ENCODE measurements at places on chromosomes 5 and 9. TPM values are rescaled to one million over a fixed set of nuclear protein-coding genes. Genes with fewer than 3 reads are reported as not detected.

GRCh38 chr5:41793141-41793770 lies 77.0 kb downstream of the OXCT1 start:
- DNase-seq: no peak

DNA sequence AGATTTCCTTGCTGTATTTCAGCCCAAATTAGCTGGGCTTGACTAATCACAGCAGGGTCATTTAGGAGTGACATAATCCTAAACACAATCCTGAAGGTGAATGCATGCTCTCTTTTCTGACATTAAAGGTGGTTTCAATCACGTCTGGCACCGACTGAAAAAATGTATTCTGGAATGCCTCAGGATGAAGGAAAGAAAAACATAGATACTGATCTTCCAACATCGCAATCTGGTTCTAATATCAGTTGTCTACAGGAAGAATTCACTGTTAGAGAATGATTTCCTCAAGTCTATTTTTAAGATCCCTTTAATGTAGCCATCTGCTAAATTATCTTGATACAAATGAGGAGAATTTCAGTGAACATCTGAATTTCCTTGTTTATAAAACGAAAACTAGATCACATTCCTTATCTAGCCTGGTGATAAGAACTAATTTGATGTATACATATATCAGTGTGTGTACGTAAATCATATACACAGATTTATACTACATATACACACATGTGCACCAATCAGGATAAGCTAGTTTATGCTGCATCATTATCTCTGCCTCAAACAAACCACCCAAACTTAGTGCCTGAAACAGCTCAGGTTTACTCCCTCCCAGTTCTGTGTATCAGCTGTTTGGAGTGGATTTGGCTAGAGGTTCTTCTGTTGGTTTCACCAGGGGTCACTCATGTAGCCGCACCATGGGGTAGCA lies 31.3 kb upstream of the TAS2R1 start:
- no peak for DNase-seq

DNA sequence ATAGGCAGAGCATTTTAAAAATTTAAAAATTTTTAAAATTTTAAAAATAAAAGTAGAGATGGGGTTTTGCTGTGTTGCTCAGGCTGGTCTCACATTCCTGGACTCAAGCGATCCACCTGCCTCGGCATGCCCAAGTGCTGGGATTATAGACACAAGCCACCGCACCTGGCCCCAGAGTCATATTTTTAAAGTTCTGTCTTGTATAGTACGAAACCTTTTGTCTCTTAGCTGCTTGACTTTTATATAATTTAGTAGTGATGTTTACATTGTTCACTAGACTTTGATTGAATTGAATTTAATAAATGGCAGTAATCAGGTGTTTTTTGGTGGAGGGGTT lies 31.0 kb downstream of the LRRTM2 start:
- no peak for DNase-seq

- DNase-seq: no peak
These were observed 74.5 kb upstream of the MEGF10 start for GRCh38 chr5:127216143-127216542.

DNA sequence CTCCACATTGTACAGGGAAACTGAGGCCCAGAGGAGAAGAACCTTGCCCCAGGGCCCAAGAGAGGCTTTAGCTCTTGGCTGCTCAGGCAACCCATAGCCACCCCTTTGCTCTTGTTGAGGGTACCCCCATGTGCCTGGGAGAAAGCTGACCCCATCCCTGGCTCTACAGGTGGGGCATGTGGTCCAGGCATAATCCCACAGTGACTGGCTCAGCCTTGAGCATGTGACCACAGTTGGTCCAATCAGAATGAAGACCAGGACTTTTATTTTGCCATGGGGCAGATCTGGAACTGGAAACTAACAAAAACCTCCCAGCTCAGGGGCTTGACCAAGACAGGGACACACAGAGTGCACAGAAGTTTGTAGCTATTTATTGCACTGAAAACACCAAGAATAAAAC lies 29.3 kb downstream of the SLC6A7 start:
- no peak for DNase-seq

GRCh38 chr9:38108326-38108725 lies 39.3 kb upstream of the SHB start:
- DNase-seq: no peak

DNA sequence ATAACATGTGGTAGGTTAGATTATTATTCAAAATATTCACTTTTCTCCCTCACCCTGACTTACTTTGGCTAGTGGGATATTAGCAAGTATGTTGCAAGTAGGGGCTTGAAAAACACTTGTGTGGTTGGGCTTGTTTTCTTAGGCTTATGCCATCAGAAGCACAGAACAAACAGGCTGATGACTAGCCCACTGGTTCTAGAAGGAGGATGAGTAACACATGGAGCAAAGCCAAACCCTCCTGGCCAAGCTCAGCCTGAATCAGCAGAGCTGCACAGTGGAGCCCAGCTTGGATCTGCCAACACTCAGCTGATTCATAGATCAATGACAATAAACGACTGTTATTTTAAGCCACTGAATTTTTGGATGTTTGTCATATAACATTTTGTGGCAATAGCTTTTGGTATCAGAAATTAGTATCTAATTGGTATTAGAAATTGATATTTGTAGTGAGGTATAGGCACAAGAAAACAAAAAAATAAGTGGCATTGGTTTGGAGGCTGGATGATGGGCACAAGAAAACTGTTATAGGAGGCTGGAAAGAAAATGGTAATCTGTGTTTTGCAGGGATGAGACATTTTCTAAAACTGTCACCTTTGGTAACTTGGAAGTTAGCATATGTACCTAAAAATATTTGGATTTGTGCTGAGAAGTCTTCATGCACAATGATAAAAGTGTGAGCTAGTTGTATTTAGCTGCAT lies 46.1 kb upstream of the ZBED3 start:
- no peak for DNase-seq

GRCh38 chr5:6472792-6473191 lies 24.1 kb downstream of the UBE2QL1 start:
- DNase-seq: no peak

- DNase-seq: no peak
These were observed 26.8 kb downstream of the KLF9 start for GRCh38 chr9:70387663-70388062.

DNA sequence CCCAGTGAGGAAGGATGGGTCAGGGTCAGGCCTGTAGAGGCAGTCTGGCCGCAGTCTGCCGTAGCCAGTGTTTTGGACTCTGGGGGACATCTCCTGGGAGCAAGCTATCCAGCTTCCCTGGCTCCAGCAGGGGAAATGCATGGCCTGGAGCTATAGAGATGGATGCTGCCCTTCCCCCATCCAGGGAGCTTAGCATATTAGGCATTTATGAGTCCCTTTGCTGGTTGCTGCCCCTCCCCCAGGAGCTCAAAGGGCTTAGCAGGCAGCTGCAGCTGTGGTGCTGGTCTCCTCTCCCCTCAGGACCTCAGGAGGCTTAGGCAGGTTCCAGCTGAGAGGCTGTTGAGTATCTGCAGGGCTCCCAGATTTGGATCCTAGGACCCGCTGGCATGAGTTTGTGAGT lies 1158.7 kb downstream of the DTWD2 start:
- DNase-seq: no peak

- DNase-seq: no peak
These were observed 1.8 kb downstream of the SLC28A3 start for GRCh38 chr9:84338792-84339191.

PLPP7 gene
- total RNA-seq: 5.9 TPM

WWC1 gene
- total RNA-seq: 0.54 TPM

GRCh38 chr5:3592298-3592697 lies 3.3 kb upstream of the IRX1 start:
- DNase-seq: no peak

- no peak for DNase-seq
These were observed 2.8 kb downstream of the MYO10 start for GRCh38 chr5:16933337-16933736.

RLN2 gene
- 0.54 TPM for total RNA-seq

DNA sequence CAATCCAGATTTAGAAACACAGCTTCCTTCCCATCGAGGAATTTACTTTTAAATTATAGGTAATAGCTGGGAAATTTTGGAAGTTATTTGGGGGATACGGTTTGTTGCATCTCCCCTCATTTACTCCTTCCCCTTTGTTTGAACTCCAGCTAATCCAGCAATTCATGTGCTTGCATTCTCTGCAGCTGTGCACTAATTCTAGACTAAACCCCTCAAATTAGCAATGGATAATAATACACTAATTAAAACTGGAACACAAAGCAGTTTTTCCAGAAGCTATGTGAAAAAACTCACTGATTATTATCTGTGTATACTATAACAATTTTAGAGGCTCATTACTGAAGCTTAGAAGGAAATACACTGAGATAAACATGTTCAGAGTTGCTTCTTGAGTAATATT lies 751.2 kb upstream of the ZNF608 start:
- no peak for DNase-seq

INSL4 gene
- total RNA-seq: not detected

ACO1 gene
- 15.3 TPM for total RNA-seq

- DNase-seq: no peak
These were observed 66.0 kb upstream of the ADAMTS2 start for GRCh38 chr5:179411161-179411841.

DNA sequence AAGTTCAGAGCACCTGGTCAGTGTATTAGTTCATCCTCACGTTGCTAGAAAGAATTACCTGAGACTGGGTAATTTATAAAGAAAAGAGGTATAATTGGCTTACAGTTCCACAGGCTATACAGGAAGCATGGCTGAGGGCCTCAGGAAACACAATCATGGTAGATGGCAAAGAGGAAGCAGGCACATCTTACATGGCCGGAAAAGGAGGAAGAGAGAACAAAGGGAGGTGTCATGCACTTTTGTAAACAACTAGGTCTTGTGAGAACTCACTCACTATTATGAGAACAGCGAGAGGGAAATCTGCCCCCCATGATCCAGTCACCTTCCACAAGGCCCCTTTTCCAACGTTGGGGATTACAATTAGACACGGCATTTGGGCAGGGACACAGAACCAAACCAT lies 28.8 kb upstream of the CAVIN4 start:
- DNase-seq: no peak

GRCh38 chr9:127817881-127818434 lies 15.3 kb downstream of the FPGS start:
- DNase-seq: no peak

DNA sequence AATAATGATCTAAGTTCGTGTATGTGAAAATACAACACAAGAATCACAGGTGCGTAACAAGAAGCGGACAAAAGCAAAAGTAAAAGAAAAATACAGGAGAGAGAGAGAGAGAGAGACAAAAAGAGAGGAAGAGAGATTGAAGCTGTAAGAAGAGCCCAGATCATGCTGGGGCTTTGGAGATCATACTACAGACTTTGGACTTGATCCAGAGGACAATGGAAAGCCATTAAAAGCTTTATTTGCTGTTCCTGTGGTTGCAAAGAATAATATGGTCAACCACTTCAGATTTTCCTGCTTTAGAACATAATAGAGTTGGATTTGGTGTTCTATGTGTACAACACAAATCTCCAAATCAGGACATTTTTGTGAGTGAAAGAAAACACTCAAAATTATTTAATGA lies 561.4 kb downstream of the CAAP1 start:
- no peak for DNase-seq

- DNase-seq: no peak
These were observed 12.1 kb upstream of the HAUS6 start for GRCh38 chr9:19114680-19115270.

DNA sequence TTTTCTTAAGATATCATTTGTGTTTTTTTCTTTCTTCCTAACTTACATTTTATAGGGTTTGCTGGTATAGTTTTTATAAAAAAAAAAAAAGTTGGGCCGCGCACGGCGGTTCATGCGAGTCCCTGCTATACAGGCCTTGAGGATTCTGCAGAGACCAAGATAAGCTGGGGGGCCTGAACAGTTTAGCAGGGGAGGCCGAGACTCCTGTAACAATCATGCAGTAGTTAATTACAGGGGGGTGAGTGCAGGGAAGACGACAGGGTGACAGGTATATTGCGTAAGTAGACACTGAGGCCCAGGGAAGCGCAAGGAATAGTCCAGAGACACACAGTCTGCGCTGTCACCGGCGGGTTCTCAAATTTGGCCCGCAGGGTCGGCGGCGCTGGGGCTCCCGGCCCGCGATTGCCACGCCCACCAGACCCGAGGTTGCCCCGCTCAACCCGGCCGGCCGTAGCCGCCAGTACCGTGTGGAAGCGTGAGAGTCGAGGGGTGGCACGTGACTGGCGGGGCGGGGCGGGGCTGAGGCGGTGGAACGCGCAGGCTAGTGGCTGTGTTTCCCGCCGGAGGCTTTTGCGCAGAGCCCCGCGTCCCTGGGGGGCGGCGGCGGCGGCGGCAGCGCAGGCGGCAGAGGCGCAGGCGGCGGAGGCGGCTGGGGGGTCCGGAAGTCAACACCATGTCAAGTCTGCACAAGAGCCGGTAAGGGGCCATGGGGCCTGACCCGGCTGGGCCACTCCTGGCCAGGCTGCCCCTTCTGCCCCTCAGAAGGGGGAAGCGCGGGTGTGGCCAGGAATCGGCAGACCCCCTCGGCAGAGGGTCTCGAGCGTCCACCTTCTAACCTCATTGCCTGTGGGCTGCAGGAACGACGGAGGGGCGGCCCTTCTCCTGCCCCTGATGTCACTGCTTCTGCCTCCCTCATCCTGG lies at the start of gene TBC1D13:
TBC1D13 (plus strand) TSS at position 573 of the 921 bp plus-strand sequence; CDS start at position 674, 101 bp downstream.
- DNase-seq: peak; percentile 66

TRIM36 gene
- under 0.01 TPM for total RNA-seq

CXCL14 gene
- total RNA-seq: under 0.01 TPM

GBGT1 gene
- total RNA-seq: 54.9 TPM

DNA sequence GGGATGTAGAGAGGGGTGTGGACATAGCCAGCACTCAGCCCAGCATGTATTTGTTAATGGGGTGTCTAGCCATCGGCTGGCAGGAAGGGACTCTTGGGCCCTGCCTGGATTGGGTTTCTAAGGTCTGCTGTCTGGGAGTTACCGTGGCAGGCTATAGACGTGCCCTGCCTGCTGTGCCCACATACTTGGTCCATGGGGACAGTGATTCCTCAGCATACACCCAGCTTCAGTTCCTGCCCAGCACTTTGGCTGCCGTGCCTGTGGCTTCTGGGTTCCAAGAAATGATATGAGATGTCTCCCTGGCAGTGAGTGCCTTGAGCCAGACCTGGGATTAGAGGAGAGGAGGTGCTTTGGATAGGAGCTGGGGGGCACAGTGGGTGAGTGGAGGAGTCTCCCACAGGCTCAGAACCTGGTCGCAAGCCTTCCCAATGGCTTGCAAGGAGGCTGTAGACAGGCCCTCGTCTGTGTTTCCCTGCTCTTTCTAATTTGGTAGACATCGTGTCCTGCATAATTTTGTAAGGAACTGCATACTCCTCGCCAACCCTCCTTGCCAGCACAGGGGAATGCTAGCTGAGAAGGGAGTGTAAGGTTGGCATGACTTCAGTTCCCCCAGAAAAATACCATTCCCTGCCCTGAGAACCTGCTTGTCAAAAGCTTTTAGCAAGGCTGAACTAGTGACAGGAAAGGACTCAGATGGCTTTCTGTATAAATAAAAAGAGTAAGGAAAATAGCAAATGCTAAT lies 287.9 kb downstream of the ZSWIM6 start:
- DNase-seq: no peak

- DNase-seq: no peak
These were observed 113.3 kb upstream of the SLC1A3 start for GRCh38 chr5:36492984-36493654.

GRCh38 chr5:77841616-77842015 lies 65.5 kb upstream of the TBCA start:
- no peak for DNase-seq
